CD4-positive, alpha-beta T cell treated with Interleukin-1 beta for 1 hour (primary cell): ENCODE measurements at places on chromosomes 12 and 14.

DNA sequence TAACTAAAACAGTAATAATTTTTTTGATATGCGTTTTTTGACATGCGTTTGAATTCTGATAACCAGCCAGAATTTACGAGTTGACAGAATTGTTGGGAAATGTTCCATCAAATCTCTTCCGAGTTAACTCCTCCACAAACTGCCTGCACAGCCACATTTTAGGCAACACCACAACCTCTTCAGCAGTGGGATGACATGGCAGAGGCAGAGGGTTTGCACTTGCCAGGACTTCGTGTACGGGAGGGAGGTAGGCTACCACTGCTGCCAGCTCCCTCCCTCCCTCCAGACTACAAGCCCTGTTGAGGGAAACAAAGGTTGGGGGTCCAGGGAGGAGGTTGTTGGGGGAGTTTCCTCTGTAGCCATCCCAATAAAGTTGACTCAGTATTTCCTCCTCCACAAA is 14.5 kb upstream of the ACTR6 start:
- no peak for DNase-seq

DNA sequence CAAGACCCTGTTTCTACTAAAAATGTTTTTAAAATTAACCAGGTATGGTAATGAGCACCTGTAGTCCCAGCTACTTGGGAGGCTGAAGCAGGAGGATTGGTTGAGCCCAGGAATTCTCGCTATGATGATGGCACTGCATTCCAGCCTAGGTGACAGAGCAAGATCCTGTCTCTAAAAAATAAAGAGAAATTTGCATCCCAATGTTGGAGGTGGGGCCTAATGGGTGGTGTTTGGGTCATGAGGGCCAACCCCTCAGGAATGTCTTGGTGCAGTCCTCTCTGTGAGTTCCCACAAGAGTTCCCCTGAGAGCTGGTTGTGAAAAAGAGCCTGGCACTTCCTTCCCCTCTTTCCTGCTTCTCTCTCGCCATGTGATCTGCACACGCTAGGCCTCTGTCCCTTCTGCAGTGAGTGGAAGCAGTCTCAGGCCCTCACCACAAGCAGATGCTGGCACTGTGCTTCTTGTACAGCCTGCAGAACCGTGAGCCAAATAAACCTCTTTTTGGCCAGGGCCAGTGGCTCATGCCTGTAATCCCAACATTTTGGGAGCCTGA is 11.3 kb downstream of the ACOT6 start:
- no peak for DNase-seq

DNA sequence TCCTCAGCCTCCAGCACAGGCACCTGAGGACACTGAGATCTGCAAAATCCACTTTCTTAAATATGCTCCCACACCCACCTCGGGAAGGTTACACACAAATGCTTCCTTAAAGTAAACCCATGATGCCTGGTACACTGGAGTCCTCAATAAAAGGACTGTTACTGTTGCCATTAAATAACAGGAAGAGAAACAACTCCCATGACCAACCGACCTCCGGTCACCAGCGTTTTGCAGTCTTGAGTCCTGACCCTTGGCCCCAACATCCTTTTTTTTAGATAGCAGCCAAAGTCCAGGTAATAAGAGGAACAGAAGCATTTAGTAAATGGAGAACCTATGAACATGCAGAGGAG is 42.4 kb downstream of the ITPK1 start:
- no peak for DNase-seq

- DNase-seq, result no peak
Observed at GRCh38 chr12:52798671-52799504, 3.0 kb upstream of the KRT3 start.

DNA sequence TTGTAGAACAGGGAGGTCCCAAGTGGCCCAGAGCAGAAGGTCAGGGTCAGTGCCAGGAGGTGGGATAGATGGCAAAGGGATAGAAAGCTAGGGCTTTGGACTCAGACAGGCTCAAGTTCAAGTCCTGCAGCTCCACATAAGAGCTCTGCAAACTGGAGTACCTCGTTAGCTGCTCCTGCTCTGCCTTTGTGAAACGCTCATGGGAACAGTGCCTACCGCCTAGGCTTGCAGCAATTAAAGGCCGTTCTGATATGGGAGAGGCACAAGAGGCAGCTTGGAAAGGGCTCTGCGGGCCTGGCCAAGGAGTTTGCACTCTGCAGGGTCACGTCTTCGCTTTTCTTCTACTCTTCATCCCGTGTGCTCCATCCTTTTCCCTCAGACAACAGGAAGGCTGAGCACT is 54.1 kb downstream of the MAP1LC3B2 start:
- no peak for DNase-seq
